ENCODE measurements at places on chromosomes 2 and 18.

GRCh38 chr2:858646-859045 is 92.0 kb upstream of the SNTG2 start:
- no peak for DNase-seq

- DNase-seq = no peak
Observed at GRCh38 chr18:26461405-26461804, 86.9 kb downstream of the KCTD1 start.

DNA sequence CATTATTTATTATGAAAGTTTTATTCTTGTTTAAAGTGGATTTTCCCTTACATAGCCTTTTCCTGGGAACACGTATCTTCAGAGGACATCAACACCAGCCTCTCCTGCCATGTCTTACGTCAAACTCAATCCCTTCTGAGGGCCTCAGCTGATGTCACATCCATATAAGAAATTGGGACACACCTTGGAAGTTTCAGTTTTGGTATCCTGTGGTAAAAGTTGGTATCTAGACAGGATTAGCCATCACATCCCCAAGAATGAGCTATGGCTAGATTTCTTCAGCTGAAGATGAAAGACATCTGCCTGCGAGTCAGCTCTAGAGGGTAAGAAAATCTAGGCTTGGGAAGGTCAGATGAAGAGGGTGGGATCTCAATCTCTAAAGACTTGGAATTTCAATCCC is 75.8 kb upstream of the ZNF516 start:
- DNase-seq = no peak

- DNase-seq = no peak
Observed at GRCh38 chr2:164568317-164568716, 53.0 kb downstream of the GRB14 start.

DNA sequence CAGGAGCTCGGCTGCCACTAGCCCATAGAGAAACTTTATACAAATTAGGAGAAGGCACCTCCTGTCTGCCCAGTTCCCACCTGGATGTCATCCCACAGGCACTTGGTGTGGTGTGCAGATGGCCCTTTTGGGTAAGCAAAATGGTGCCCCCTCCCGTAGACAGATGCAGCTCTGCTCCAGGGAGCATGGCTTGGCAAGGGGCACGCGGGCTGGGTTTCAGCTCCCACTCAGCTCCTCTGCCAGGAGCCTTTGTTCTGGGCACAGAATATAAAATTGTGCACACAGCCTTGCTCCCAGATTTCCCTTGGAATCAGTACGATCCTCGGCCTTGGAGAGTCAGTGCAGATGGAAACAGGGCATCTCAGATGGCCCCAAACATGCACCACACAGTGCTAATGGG is 20.3 kb upstream of the KCNF1 start:
- no peak for DNase-seq

GRCh38 chr2:196959734-196960338 is 33.3 kb upstream of the PGAP1 start:
- DNase-seq = no peak

- DNase-seq = no peak
Observed at GRCh38 chr2:205775097-205775877, 93.0 kb downstream of the NRP2 start.

Measured in activated T-cell treated with anti-CD3 and anti-CD28 coated beads, Interleukin-2, amount 50 U/mL, for 48 hours (primary cell).